ENCODE measurements at places on chromosomes 1 and 21.

DNA sequence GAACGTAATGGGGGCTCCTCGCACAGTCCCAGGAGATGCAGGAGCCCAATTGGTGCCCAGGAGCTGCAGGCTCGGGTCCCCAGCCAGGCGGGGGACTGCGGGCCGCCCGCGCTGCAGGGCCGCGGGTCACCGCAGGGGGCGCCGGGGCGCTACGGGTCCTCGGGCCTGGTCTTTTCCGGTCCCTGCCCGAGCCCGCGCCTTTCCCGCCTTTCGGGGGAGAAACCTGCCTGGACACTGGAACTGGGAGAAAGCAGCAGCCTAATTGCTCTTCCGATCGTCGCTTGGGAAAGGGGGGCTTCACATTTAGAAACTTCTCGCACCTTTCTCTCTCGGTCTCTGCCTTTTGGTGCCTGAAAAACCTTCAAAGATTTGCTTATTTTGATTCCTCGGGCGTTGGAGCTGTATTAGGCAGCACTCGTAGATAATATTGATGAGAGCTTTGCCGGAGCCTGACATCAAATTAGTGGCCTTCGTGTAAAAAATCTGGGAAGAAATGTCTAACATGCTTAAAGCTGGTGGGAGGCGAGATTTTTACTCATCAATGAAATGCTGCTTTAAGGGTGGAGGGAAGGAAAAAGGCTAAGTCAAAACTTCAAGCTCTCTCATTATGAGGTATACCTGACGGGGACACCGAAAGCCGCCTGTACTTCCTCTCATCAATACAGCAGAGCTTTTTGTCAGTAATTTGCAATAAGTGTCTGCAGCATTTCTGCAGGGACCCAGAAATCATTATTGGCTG is 12.6 kb upstream of the BARHL2 start:
- DNase-seq = no peak

- no peak for DNase-seq
Observed at GRCh38 chr1:76125473-76126219, 51.1 kb downstream of the ST6GALNAC3 start.

- DNase-seq = no peak
Observed at GRCh38 chr1:9816199-9816598, 7.6 kb downstream of the CLSTN1 start.

DNA sequence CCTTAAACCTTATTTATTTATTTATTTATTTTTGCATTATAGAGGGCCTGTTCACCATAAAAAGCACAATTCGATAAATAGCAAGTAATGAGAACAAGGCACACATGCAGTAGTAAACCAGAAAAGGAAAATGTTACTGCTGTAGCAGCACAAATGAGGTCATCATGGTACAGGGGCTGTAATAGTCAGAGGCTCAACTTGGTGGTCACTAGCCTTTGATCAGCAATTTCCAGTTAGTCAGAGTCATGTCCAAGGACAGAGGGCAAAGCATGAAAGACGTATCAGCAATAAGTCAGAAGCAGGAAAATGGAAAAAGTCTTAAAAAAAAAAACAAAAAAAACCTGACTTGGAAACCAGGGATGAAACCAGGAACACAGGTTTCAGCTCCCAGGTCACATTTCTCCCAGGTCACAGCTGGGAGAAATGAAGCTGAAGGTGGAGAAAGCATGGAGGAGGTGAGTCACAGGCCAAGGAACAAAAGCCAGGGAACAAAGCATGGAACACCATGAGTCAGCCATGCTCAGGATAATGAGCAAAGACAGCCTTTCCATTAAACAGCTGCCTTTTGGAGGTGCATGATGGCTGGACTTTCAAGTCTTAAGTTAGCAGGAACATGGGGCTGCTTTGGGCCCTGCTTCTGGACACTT is 556.3 kb downstream of the LTN1 start:
- DNase-seq = no peak

DNA sequence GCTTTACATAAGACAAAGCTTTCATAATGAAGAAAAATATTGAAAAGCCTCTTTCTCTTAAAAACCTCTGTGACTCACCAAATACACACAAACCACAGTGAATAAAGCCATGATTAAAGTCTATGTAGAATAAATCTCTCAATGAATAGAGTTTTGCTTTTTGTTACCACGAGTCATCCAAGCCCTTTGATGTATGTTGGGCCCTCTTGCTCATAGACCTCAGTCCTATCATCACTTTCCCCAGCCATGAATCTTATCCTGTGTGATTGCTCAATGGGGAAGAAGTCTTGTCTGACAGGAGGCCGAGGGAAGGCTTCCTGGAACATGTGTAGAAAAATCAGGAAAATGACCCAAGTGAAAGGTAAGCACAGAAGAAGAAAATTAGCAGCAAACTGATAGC is 60.8 kb downstream of the NGF start:
- DNase-seq = no peak

Data from NCI-H1436 (cell line).